ENCODE measurements at places on chromosomes 3 and 15.
A peak's percentile ranks its signal among the peaks of the same experiment; 100 is the strongest.

- no peak for DNase-seq
Observed at GRCh38 chr3:124783696-124784095, 53.4 kb downstream of the UMPS start.

- no peak for DNase-seq
Observed at GRCh38 chr3:71785532-71786216, 726 bp upstream of the PROK2 start.

- DNase-seq = no peak
Observed at GRCh38 chr15:69119683-69120395, 40.6 kb upstream of the GLCE start.

DNA sequence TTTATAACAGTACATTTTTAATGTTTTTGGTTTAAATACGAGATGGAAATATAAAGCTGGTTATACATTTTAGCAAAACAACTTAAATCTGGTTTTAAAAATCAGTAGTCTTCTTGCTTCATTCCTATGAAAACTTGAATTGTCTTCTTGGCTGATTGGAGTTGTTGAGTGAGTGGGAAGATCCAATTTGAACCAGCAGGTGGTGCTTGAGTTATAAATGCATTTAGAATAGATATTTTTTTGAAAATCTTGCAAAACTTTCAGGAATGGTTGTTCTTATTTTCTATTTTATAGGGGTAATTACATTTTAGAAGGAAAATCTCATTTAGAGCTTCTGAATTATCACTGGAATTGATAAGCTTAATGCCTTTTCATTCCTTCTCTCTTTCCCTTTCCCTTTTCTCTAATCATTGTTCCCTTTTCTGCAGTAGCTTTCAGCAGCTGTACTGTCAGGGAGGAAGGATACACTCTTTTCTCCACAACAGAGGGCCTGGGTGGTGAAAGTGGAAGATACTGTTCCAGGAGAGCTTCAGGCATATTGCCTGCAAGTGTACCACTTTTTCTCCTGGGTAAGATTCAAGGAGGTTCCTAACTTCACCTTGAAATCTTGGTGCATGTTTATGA, 335.6 kb downstream of the NLGN1 start:
- no peak for DNase-seq

GRCh38 chr3:63975723-63976122, 47.6 kb downstream of the PSMD6 start:
- DNase-seq = no peak

DNA sequence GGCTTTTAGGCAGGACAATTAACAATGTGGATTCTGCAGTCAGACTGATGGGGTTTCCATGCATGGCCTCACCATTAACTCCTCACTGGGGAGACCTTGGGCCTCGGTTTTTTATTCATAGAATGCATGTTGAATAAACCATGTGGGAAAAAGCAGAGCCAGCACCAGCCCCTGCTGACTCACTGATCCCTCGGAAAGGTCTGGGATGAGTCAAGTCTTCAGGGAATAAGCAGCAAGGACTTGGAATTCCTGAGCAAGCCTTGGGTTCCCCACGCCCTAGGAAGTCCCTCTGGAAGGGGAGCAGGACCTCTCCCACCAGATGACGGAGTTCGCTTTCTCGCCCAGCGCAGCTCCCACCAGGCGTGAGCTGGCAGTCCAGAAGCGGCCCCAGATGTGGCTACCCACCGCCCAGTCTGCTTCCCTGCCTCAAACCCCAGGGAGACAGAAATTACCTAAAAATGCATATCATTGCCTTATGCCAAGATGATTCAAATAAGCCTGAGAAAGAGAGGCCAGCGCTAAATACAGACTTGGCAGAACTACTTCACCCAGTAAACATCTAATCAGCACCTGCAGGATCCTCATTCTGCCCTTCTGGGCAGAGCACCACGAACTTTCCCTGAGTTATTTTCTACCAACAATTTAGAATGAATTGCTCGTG, 45.4 kb downstream of the BTD start:
- DNase-seq = peak; percentile 95

DNA sequence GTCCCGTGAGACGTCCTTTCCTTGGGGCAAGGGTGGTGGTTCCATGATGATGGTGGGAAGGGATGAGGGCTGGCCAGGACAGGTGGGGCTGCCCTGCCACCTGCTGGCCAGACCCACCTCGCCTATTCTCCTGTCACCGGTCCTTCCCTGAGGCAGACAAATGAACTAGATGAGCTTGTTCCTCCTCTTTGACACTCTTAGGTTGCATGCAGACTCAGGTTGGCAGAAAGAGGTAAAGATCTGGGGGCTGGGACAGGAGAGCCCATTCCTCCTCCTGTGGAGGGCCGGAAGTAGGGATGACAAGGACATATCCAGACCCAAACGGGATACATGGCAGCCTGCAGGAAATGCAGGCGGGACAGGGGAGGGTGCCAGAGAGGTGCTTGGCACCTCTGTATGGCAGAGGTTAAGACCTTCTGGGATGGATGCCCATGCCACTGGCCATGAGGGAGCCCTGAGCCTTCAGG, 38.6 kb downstream of the ACSBG1 start:
- no peak for DNase-seq

- DNase-seq = peak; percentile 86
Observed at GRCh38 chr3:40035177-40035576, 225.8 kb downstream of the MYRIP start.

DNA sequence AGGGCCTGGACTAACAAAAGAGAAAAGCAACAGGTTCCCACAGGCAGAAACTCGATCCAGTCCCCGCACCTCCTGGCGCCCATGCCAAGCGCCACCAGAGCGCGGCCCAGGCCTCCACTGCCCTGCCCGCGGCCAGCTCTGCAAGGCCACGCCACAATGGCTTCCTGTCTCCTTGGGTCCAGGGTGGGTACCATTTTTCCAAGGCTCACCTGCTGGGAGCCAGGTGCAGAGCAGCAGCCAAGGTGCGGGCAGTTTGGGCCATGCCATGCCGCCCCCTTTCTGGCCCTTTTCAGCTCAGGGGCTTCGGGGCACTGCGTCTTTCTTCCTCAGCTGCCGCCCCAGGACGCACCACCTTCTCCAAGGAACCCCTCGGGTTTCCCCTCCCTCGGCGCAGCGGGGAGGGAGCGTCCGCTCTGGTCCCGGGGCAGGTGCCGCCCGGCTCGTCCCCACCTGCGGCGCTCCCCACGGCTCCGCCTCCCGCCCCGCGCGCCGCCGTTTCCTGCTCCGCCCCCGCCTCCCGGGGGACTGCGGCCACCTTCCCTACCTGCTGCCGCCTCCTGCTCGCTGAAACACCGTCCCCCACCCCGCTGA, at the start of gene ILDR1:
Gene ILDR1 (minus strand): TSS at position 437 of the 591 bp plus-strand sequence. CDS start 170 bp downstream, at position 267.
- no peak for DNase-seq

GRCh38 chr3:179848711-179849110, 188.0 kb downstream of the PEX5L start:
- DNase-seq = no peak

- DNase-seq = no peak
Observed at GRCh38 chr15:99275525-99276128, 24.3 kb downstream of the LRRC28 start.

DNA sequence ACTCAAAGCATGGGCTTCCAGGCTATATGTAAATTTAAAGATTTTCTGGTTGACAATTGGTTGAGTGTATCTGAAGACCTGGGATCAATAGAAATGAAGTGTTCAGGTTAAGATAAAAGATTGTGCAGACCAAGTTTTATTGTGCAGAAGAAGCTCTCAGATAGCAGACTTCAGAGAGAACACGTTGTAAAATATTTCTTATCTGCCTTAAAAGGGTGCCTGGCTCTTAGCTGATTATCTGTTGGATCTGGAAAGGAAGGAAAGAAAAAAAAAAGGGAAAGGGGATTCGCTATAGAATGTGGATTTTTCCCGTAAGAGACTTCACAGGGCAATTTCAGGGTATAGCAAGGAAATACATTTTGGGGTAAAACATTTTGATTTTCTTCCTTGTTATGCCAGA, 523.2 kb downstream of the EDEM1 start:
- no peak for DNase-seq

DNA sequence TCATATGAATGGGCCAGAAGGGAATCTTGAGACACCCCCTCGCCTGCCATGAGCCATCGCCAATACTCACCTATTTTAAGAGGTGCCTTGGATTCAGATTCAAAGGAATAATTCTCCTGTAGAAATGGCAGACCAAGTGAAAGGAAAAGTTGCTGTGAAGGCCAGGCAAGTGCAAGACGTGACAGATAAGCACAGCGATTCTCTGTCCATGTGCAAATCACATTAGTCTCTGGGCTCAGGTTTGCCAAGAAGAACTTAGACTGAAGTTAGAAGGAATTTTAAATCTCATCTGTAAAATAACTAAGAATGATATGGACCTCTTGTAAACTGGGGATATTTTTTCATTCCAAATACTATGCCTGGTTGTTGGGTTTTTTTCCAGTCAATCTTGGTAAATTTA, 173.6 kb downstream of the UACA start:
- no peak for DNase-seq

- no peak for DNase-seq
Observed at GRCh38 chr3:194025119-194025518, 110.8 kb upstream of the HES1 start.

DNA sequence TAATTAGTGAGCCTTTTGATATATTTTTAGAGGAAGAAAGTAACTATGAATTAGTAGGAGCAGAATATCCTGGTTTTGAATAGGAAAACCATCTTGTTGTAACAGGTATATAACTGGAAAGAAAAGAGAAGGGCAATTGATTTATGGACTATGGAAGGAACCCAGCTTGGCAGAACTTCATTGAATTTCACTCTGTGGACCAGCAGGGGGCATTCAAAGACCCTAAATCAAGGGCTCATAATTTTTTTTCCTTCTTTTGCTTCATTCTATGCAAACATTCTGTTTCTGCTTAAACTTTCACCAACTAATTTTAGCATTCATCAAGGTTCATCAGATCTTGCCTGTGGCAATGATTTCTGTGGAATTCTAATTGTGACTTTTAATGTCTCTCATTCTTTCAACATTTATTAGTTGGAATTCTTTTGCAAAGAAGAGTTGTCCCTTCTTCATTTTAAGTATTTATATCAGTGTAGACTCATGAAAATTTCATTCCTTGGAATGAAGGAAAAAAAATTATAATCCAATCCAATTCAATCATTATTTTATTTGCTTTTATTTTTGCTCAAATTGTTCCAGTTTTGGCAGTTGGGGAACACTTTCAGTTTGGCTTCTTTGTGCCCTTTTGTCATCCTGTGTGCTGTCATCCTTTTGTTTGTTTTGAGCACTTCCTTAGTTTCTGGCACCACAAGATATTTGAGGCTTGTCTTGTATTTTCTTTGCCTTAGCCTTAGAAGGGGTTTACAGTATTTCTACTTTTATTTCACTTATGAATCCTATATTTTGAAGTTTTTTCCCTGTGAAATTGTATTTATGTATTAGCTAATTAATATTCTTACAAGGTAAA, 30.4 kb downstream of the NXPE3 start:
- DNase-seq = no peak

- no peak for DNase-seq
Observed at GRCh38 chr3:155870945-155871745, 695 bp downstream of the GMPS start.

- no peak for DNase-seq
Observed at GRCh38 chr3:133746712-133747066, 496 bp downstream of the TF start.

DNA sequence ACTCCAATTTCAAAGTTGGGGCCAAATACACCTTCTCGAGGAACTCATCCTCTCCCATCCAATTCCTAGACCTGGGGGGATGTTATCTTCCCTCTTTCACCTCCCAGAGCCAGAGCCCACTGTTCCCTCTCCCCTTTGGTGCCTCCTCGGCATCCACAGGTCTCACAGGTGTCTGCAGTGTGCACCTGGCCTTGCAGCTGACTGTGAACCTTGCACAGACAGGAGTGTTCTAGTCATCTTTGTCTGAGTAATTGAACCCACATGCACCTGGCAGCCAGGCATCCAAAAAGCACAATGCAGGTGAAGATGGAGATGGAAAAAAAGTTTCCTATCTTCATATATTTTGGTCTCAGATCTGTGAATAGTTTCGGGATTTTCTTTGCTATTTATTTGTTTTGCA, 30.8 kb downstream of the PCOLCE2 start:
- DNase-seq = no peak

GRCh38 chr15:34942363-34942762, 27.2 kb downstream of the AQR start:
- DNase-seq = no peak

GRCh38 chr3:73848173-73848906, 223.6 kb upstream of the PDZRN3 start:
- peak; percentile 18 for DNase-seq
